ENCODE measurements at places on chromosomes 2 and 18.

- no peak for DNase-seq
These were observed 110.4 kb upstream of the VRK2 start for GRCh38 chr2:57936216-57936615.

DNA sequence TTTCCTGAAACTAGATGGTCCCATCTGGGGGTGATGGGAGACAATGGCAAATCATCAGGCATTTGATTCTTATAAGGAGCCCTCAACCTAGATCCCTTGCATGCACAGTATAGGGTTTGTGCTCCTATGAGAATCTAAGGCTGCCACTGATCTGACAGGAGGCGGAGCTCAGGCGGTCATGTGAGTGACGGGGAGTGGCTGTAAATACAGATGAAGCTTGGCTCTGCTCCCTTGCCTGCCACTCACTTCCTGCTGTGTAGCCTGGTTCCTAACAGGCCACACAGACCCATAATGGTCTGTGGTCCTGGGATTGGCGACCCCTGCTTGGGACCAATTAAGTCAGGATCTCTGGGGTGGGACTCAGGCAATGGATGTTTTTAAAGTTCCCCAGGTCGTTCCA, 293.4 kb downstream of the ZNF521 start:
- DNase-seq: no peak

DNA sequence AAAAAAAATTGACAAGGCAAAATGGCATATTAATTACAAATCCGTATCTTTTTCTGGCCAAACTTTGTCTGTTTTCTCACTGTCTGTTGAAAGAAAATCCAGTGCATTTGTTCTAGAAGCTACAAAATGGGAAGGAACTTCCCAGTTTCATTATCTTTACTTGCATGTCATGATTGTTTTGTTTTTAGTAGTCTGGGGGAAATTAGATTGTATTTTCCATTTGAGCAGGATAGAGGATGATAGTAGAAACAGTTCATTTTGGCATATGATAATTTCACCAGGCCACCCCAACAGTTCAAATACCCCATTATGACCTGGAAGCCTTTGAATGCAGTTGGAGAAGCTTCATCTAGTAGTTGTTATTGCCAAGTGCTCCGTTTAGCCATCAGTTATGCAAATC, 77.5 kb upstream of the RANBP2 start:
- DNase-seq: no peak

- DNase-seq: no peak
These were observed 142.1 kb downstream of the CDCA7 start for GRCh38 chr2:173496746-173497145.

Measured in right renal cortex interstitium (tissue), 3 donors.